CD4-positive, alpha-beta T cell treated with Interleukin-4 for 1 hour (primary cell): ENCODE measurements at places on chromosomes 5 and 9.

DNA sequence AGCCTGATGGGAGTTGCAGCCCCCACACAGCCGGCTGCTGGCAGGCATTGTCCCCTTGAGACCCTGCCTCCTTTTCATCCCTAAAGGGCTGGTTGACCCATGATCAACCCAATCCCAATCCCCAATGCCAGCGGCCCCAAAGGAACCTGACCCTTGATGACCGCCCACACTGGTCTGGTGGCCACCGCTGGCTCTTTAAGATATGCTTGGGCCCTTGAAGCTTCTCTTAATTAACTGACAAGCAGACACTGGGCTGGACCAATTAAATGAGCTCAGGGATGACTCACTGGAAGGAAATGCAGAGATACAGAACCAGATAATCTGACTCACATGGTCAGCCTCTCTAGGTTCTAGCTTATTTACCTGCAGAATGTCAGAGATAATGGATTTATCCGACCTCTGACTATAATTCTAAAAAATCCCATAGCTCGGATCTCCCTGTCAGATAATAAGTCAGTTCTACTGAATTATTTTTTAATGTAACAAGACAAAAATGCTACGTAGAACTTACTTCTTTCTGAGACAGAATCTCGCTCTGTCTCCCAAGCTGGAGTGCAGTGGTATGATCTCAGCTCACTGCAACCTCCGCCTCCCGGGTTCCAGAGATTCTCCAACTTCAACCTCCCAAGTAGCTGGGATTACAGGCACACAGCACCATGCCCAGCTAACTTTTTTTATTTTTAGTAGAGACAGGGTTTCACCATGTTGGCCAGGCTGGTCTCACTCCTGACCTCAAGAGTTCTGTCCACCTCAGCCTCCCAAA lies 11.1 kb upstream of the MLANA start:
- DNase-seq = no peak

GRCh38 chr9:27701016-27701415 lies 127.7 kb upstream of the C9orf72 start:
- DNase-seq = no peak

- DNase-seq = no peak
Observed at GRCh38 chr5:33074548-33074947, 363.4 kb downstream of the NPR3 start.

DNA sequence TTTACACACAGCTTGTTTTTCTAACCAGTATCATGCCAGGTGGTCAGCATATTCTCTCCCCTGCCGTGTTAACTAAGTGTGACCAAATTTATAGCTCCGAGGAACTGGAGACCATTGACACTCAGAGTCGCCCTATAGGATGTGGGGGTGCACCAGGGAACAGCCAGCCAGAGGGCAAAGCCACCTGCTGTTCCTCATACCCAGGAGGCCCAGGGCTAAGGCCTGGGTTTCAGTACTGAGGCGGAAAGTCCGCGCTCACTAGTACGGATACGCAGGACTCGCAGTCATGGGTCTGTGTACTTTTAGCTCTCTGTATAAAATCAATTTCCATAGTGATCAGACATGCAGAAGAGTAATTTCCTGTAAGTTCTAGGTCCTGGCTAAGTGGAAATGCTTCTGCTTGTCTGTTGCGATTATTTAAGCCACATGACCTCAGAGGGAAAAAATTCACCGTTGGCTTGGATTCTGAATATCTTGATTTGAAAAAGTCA lies 247.0 kb downstream of the AOPEP start:
- no peak for DNase-seq

GRCh38 chr5:39175273-39175955 lies 43.9 kb downstream of the FYB1 start:
- DNase-seq = no peak

DNA sequence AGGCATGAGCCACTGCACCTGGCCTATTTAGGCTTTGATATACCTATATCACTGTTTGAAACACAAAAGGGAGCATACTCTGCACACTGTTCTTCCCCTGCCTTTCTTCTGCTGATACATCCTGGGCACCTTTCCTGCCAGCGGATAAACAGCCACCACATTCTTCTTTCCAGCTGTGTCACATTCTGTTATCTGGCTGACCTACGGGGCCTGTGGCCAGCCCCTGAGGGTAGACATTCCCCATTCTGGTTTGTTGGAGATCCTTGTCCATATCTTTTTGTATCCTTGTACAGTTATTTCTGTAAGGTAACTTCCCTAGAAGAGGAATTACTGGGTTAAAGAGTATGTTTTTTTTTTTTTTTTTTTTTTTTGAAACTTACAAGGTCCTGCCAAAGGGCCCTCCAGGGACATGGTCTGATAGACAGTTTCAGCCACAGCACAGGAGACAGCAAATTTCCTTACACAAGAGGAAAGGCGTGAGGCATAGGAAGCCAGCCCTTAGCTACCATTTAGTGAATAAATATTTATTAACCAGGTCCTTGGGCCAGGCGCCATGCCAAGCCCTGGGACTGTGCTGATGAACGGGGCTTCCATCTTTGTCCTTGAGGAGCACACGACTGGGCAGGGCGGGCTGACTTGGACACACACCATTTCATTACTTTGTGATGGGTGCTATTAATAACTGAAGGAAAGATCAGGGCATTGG lies 57.8 kb downstream of the ERGIC1 start:
- no peak for DNase-seq

- no peak for DNase-seq
Observed at GRCh38 chr9:82891321-82891720, 171.6 kb downstream of the RASEF start.

- DNase-seq = no peak
Observed at GRCh38 chr5:175060257-175060656, 335.9 kb downstream of the MSX2 start.

DNA sequence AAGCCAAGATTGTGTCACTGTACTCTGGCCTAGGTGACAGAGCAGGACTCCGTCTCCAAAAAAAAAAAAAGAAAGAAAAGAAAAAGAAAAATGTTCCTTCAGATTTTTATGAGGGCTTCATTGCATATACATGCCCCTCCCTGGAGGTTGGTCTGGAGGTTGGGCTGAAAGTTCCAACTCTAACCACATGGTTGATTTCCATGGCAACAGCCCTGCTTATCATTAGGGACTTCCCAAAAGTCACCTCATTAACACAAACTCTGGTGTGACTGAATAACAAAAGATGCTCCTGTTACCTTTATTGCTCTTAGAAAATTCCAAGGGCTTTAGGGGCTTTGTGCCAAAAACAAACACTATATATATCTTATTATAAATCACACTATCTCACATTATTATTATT lies 113.8 kb downstream of the TMC1 start:
- DNase-seq = peak; percentile 18

GRCh38 chr5:143154510-143155370 lies 248.7 kb downstream of the NR3C1 start:
- DNase-seq = no peak

DNA sequence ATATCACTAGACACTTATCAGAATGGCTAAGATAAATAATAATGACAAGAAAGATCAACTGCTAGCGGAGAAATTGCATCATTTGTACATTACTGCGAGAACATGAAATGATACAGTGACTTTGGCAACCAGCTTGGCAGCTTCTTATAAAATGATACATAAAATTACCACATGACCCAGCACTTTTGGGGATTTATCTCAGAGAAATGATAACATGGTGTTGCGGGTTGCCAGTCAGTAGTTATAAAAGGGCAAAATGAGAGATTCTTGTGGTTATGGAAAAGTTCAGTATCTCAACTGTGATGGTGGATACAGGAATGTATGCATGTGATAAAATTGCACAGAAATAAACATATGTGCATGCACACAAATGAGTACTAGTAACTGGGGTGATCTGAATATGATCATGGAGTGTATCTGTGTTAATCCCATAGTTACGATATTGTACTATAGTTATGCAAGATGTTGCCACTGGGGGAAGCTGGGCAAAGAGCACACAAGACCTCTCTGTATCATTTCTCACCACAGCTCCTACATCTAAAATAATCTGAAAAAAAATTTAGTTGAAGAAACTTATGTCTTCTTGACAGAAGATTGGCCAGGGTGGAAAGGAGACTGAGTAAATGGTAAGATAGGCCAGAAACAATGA lies 128.9 kb downstream of the NXNL2 start:
- DNase-seq = no peak

- DNase-seq = no peak
Observed at GRCh38 chr9:36005891-36006290, 30.8 kb upstream of the RECK start.

DNA sequence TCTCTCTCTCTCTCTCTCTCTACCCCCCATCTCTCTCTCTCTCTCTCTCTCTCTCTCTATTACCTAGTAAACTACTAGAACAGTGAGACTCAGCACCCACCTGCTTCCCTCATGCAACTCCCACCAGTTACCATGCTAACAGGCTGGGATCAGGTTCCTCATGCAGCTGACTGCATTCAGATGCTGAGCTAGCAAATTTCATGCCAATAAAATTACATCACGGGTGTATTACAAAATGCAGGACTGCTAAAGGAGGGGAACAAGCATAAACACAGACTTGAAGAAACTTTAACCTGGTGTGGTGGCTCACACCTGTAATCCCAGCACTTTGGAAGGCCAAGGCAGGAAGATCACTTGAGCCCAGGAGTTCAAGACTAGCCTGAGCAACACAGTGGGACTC lies 76.0 kb downstream of the CEMIP2 start:
- no peak for DNase-seq

GRCh38 chr5:169122951-169123350 lies 178.0 kb downstream of the SLIT3 start:
- DNase-seq = no peak

DNA sequence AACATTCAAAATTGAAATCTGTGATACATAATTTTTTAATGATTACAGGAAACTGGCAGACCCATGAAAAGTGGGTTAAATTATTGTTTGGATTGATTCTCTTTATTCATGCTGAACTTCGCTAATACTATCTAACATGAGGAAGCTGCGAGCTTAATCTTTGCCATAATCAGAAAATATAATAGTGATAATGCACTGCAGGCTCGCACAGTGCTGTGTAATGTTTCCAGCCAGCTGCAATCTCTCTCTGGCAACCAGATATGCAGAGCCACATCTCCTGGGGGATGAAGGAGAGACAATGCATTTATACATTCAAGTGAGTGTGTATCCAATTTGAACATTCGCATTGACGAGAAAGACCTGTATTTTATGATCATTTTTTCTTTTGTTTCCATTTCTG lies 669.7 kb upstream of the RGMB start:
- DNase-seq = no peak

DNA sequence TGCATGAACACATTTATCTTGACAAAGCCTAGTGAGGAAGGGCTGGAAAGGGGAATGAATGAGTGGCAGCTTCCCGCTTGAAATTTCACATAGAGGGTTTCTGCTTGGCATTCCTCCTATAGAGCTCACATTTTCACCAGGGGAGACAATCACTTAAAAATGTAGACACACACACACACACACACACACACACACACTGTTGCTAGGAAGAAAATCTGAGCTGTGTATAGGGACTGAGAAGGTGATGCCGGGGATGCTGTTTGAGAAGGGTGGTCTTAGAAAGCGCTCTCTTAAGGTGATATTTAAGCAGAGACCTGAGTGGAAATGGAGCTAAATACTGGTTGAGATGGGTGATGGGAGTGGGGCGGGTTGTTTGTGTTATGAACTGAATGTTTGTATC lies 70.4 kb downstream of the LRRC70 start:
- DNase-seq = no peak

GRCh38 chr5:66701244-66701643 lies 105.1 kb downstream of the MAST4 start:
- no peak for DNase-seq

- no peak for DNase-seq
Observed at GRCh38 chr9:8070779-8071444, 271.3 kb upstream of the DMAC1 start.

- no peak for DNase-seq
Observed at GRCh38 chr5:151800532-151800931, 28.8 kb downstream of the G3BP1 start.

DNA sequence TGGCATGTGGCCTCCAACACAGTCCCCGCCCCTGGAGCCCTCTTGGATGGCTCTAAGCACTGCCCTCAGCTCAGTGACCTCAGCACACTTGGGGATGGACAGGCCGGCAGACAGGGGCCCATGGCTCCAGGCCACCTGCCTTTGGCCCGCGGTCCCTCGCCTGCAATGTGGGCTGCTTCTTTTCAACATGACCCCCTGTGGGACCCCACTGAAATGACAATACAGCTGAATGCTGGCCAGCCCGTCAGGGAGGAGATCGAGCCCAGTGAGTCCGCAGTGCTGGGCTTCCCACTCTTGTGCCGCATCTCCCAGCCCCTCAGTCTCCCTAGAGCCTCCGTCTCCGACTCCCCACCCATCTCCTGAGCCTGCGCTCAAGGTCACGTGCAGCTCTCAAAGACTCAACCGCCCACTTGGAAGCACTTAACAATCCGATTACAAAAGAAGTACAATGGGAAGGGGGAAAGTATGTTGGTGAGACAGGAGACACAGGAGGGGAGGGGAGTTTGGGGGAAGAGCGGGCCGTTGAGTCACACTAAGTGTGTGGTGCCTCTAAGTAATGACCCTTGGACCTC lies 238.9 kb downstream of the HSPA4 start:
- DNase-seq = no peak

DNA sequence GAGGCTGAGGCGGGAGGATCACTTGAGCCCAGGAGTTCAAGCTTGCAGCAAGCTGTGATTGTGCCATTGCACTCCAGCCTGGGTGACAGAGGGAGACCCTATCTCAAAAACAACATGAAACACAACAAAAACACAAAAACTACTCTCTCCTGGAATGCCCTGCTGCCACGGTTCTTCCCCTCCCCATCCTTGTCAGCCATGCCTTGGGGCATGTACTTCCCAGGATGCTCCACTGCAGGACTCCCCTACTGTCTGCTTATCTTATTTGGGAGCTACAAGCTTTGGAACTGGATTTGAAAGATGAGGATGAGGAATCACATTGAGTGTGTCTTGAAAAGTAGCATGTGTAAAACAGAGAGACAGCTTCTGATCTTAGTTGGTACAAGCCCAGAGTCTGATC lies 40.1 kb upstream of the KIAA1958 start:
- DNase-seq = no peak

- DNase-seq = no peak
Observed at GRCh38 chr9:114958844-114959235, 28.4 kb upstream of the TNFSF8 start.

- DNase-seq = no peak
Observed at GRCh38 chr5:120152472-120152871, 311.6 kb upstream of the PRR16 start.

DNA sequence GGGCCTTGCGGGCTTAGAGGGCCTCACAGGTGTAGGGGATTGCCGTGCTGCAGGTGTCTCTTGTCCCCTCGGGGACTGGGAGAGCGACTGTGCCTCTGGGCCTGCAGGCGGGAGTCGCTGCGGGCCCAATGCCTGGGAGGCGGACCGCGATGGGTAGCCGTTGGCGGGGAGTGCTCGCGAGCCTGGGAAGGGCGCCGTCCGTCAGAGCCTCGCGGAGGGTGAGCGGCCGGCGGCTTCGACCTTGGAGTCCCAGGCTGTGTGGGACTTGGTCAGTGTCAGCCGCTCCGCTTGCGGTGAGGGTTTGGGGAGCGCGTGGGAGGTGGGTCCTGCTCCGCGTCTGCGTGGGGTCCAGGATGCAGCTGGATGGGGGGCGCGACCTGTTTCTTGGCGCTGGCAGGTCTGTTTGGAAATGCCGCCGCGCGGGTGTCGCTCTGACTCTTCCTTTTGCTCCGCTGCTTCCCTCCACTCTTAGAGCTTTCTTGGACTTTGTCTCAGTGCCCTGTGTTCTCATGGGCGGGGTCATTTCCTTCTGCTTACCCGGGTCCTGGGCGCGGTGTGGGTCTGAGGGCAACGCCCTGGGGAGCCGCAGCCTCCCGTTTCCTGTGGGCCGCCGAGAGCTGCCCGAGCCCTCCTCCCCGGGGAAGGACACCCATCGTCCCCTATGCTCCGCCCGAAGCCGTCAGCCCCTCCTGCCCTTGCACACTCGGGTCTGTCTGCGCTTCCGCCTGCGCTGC lies 88.9 kb upstream of the CACNA1B start:
- no peak for DNase-seq
